ENCODE measurements at places on chromosomes 6 and 20.

DNA sequence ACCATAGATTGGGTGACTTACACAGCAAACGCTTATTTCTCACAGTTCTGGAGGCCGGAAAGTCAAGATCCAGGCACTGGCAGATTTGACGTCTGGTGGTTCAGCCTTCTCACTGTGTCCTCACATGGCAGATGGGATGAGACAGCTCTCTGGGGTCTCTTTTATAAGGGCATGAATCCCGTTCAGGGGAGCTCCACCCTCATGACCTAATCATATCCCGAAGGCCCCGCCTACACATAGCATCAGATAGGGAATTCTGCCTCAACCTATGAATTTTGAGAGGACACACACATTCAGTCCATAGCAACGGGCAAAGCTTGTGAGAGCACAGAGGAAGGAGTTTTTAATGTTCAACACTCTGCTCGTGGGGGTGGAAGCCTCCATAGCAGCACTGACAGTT lies 27.5 kb downstream of the DAAM2 start:
- no peak for DNase-seq

DNA sequence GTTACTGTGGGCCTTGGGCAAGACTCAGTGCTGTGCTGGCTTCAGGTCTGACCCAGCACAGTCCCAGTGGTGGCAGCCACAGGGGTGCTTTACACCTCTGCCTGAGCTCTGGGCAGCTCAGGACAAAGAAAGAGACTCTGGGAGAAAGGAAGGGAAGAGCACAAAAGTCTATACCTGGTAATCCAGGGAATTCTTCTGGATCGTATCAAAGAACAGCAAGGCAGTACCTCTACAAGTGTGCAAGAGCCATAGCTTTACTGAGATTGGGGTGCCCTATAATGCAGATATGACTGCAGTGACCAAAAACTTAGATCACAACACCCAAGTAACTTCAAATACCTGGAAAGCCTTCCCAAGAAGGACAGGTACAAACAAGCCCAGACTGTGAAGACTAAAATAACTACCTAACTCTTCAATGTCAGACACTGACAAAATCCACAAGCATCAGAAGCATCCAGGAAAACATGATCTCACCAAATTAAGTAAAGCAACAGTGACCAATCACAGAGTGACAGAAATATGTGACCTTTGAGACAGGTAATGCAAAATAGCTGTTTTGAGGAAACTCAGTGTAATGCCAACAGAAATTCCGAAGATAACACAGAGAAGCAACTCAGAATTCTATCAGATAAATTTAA lies 47.9 kb upstream of the LIN28B start:
- DNase-seq: no peak

DNA sequence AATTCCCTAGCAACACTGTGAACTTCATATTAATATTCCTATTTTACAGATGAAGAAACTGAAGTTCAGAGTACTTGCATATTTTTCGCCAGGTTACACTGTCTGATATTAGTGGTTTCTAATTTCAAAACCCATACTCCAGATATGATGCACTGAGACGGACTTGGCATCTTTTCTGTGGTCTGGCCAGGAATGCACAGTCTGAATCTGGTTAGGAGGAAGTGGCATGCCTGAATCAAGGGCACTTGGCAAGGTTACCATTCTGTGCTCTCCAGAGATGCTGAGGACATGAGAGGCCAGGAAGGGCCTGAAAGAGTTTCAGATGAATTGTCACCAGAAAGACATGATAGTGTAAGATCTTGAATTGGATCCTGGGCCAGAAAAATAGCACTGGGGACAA lies 150.1 kb downstream of the HAO1 start:
- no peak for DNase-seq

DNA sequence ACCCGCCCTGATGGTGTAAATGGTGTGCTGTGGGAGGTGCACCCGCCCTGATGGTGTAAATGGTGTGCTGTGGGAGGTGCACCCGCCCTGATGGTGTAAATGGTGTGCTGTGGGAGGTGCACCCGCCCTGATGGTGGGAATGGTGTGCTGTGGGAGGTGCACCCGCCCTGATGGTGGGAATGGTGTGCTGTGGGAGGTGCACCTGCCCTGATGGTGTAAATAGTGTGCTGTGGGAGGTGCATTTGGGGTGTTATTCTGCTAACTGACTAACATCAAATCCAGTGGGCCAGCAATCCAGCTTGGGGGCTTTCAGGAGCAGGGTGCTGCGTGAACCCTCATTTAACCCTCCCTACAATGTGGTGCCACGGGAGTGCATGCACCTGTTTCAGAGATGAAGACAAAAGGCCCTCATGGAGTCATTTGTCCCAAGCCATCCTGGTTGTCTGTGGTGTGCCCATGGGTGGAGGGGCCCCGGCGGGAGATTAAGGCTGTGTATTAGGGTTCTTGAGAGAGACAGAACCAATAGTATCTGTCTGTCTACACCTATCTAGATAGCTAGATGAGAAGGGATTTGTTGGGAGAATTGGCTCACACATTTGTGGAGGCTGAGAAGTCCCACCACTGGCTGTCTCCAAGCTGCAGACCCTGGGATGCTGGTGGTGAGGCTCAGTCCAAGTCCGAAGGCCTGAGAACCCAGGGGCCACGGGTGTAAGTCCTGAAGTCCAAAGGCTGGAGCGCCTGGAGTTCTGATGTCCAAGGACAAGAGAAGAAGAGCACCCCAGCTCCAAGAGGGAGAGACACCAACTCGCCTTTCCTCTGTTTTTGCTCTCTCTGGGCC lies 39.2 kb downstream of the TMEM242 start:
- DNase-seq: no peak

- DNase-seq: no peak
Observed at GRCh38 chr20:62405108-62405980, 1.7 kb downstream of the CABLES2 start.

DNA sequence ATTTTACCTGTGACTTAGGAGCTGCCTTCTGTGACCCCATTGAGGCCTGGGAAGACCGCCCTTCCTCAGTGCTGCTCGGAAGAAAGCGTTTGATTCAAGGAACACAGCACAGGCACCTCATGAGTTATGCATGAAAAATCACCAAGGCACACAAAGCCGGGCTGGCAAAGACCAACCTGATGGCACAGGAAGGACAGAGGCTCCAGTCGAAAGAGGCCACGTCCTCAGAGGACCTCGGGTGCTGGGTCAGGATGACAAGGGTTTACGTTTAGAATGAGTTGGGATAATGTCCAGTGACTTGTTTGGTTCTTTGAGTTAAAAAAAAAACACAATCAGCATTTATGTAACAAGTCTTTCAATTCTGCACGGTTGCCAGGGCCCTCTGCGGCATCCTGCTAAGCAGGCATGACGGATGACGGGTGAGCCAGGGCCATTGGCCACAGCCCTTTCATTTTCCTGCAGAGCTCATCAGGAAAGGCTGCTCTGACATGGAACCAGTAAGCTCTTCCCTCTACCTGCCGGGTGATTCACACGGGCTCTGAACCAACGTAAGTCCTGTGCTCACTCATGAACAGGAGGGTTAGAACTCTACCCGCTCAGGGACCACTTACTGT lies 112.8 kb downstream of the DACT2 start:
- DNase-seq: no peak

- DNase-seq: no peak
Observed at GRCh38 chr20:15767586-15767985, 805.7 kb downstream of the KIF16B start.

GRCh38 chr6:72371473-72371872 lies 250.4 kb upstream of the KCNQ5 start:
- DNase-seq: no peak

GRCh38 chr6:43963877-43964658 lies 163.2 kb downstream of the MRPL14 start:
- DNase-seq: no peak

GRCh38 chr6:130426066-130426721 lies 60.4 kb downstream of the TMEM200A start:
- DNase-seq: no peak

DNA sequence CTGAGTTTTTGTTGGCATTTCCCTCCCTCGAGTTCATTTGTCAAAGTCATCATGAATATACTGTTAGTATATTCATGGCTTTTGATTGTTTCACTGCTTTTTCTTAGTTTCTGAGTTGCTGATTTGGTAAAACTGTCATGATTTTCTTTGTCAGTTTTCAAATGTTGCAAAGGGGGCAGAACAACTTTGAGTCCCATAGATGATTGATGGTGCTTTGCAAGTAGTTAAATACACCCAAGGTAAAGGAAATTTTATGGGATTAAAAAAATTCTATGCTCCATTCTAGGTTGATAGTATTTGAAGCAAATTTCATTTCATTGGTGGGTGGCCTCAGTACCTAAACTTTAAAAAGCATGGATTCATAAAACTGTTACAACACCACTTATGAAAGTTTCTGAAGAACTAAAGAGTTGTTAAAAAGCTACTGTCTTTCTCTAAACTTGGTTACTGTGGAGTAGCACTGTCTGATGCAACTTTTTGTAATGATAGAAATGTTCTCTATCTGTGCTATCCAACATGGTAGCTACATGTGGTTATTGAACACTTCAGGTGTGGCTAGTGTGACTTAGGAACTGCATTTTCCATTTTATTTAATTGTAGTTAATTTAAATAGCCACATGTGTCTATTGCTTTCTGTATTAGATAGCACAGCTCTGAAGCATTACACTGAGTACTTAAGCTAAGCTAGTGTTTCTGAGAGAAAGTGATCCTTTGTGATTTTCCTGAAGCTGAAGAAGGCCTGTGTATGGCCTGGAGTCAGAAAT lies 153.6 kb downstream of the ZFAND3 start:
- DNase-seq: no peak

DNA sequence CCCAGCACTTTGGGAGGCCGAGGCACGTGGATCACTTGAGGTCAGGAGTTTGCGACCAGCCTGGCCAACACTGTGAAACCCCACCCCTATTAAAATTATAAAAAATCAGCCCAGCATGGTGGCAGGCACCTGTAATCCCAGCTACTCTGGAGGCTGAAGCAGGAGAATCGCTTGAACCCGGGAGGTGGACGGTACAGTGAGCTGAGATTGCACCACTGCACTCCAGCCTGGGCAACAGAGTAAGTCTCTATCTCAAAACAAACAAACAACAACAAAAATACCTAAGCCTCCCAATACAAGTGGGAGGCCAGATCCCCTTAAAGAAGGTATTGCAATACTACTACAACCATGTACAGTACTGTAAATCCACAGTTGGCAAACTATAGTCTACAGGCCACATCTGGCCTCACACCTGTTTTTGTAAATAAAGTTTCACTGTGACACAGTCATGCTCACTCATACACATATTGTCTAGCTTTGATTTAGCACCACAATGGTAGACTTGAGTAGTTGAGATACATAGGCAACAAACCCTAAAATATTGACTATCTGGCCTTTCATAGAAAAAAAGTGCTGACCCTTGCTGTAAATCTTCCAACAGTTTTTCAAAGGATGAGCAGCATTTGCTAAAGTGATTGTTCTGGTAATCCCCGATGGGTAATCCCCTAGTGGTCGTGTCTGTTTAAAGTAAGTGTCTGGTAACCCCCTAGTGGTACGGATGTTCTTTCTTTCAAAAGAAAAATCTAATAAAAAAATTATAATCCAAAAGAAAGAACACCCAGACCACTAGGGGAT lies 202.0 kb downstream of the RNGTT start:
- DNase-seq: no peak

GRCh38 chr6:5205035-5205507 lies 55.7 kb downstream of the LYRM4 start:
- no peak for DNase-seq

DNA sequence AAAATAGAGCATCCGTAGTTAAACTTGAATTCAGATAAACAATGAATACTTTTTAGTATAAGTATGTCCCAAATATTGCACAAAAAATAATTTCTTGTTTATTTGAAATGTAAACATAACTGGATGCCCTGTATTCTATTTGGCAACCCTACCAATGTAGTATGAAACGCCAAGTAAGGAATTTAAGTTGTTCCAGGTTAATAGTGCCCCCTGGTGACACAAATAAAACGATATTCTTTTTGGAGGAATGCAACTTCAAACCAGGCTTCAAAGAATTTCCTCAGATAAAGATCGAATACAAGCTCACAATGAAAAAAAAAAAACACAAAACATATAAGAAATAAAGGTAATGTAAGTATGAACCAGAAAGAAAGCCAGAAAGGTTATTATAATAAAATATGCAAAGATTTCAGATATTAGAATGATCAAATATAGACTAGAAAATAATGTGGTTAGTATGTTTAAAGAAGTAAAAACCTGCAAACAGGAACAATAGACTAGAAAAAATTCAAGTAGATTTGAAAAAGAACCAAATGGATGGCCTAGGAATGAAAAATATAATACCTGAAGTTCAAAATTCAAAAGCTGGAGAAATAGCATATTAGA lies 18.4 kb upstream of the AKAP7 start:
- DNase-seq: no peak

GRCh38 chr6:28413681-28414080 lies 14.1 kb upstream of the ZSCAN12 start:
- DNase-seq: no peak

- no peak for DNase-seq
Observed at GRCh38 chr6:33207552-33208090, 679 bp upstream of the RING1 start.

GRCh38 chr6:85110943-85111342 lies 338.9 kb upstream of the NT5E start:
- DNase-seq: no peak

DNA sequence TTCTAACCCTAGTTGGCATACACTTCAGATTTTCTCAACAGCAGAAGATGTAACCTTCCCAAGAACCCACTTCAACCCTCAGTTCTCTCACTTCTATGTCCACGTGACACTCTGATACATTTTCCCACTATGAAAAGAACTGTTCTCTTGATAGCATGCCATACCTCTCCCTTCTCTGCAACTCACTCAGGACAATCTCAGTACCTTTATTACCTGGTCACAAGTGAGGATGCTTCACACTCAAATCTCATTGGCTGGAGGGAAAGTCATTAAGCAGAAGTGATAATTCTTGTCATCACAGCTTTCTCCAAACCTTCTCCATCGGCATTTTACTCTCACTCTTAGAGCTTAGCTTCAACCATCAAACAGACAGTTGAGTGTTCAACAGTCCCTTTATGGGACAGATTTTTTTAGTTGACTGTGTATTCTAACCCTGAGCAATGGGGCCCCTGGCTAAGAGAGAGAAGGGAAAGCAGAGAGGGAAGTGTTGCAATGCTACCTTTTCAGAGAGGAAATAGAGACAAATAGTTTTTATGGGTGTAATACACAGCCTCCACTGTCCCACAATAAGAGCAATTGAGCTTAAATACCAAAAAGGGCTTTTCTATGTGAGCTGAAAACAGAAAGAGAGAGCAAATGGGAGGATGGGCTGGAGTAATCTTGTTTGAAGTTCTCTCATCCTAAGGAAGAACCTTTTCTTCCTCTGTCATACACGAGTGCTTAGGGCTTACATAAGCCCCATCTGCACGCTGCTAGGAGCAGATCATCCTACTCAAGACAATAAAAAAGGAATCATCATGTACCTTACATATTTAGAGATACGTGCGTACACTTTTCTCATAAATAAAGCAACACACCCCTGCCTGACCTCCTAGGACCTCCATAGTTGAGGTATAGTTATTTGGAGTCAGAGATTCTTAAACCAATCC lies 16.0 kb downstream of the HLA-DPA1 start:
- no peak for DNase-seq

DNA sequence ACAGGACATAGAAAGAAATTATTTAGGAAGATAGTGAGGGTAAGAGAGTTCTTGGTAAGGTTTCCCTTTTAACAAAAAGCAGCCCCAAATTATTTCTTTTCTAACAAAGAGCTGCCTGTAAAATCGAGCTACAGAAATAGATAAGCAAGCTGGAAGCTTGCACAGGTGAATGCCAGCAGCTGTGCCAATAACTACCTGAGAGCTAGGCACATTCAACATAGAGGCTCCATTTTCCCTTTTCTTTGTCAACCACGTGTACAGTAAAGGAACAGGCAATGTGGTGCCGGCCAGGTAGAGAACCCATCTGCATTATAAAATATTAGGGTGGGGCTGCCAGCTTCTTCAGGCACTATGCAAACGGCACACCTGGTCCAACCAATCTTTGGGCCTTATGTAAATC lies 341.6 kb upstream of the JAG1 start:
- DNase-seq: no peak

Measured in activated CD8-positive, alpha-beta memory T cell treated with anti-CD3 and anti-CD28 coated beads, Interleukin-2, amount 50 U/mL, for 4 hours (primary cell).